ENCODE measurements at places on chromosomes 3 and 15.

- DNase-seq: no peak
Observed at GRCh38 chr3:67044955-67045354, 46.8 kb downstream of the KBTBD8 start.

DNA sequence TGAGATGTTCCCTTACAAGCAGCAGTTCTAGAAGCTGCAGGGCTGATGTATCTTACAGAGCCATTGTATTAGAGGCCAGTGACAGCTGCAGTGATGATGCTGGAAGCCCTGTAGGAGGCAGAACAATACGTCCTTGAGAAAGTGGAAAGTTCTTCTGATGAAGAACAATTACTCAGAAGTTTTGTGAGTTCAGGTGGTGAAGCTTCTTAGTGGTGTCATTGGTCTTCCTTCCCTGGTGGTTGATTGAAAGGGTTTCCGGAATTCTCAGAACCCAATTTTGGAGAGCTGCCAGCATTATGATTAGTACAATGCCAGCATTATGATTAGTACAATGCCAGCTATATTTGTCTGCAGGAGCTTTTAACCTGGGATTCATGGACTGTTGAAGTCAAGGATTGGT, 356.4 kb downstream of the MFSD1 start:
- no peak for DNase-seq

DNA sequence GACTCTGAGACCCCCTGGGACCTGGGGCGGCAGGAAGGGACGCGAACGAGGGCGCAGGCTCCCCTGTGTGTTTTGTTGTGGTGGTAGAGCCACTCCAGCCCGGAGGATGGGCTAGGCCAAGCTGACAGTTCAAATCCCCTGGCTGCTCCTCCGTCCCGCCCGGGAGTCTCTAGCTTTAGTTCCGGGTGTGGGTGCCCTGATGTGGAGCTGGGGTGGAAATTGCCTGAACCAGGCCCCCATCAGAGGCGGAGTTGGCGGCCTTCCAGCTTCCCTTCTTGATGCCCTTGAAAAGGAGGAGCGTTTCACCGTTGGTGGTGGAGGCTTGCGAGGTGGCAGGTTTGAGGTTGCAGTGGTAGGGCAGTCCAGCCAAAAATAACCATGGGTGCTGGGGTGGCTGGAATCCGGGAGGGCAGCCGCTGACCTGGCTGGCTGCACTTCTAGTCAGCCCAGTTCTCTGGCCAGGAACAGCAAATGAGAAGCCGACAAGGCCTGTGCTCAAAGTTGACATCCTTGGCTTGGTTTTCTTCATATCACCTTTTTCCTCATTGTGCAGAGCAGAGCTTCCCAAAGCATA, 817 bp downstream of the CLK3 start:
- peak; percentile 65 for DNase-seq

- DNase-seq: no peak
Observed at GRCh38 chr15:33411596-33412540, 101.1 kb downstream of the RYR3 start.

GRCh38 chr3:106750092-106750491, 627.1 kb upstream of the CCDC54 start:
- DNase-seq: no peak

DNA sequence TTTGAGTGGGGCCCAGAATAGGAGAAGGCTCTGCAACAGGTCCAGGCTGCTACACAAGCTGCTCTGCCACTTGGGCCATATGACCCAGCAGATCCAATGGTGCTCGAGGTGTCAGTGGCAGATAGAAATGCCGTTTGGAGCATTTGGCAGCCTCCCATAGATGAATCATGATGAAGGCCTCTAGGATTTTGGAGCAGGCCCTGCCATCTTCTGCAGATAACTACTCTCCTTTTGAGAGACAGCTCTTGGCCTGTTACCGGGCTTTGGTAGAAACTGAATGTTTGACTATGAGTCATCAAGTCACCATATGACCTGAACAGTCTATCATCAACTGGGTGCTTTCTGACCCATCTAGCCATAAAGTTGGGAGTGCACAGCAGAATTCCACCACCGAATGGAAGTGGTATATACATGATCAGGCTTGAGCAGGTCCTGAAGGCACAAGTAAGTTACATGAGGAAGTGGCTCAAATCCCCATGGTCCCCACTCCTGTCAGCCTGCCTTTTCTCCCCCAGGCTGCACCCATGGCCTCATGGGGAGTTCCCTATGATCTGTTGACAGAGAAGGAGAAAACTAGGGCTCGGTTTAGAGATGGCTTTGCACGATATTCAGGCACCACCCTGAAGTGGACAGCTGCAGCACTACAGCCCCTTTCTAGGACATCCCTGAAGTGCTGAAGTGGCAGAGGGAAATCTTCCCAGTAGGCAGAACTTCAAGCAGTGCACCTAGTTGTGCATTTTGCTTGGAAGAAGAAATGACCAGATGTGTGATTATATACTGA, 971.4 kb downstream of the MCTP2 start:
- no peak for DNase-seq

- DNase-seq: no peak
Observed at GRCh38 chr3:30659270-30660130, 53.1 kb downstream of the TGFBR2 start.

- DNase-seq: peak; percentile 96
Observed at GRCh38 chr3:112858410-112859069, 11.9 kb upstream of the CD200R1L start.

DNA sequence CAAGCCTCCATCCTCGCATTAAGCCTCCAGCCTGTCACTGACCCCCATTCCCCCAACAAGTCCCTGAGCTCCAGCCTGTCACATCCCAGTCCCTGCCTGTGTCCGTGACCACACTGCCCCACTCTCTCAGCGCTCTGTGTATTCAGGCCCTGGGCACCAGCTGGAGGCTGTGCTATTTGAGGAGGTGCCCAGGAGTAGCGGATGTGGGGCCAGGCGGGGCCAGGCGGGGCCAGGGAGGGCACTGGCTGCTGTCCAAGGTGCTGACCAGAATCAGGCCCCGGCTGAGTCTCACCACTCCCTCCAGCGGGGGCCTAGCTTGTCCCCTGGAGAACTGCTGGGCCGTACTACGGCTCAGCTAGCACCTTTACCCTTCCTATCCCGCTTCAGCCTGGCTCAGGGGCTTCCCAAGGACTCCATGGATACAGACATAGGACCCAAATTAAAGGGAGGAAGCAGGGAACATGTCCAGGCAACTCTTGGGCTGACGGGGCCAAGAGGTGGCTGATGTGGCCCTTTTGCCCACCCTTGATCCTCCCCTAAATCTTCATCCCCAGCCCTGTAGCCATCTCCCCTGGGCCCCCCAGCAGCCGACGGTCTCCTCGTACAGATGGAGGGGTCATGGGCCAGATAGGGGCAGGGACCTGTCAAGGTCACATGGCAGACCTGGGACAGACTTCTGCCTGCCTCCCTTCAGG, 1.1 kb downstream of the HHATL start:
- DNase-seq: peak; percentile 39

- no peak for DNase-seq
Observed at GRCh38 chr3:53693451-53693850, 152.8 kb downstream of the CHDH start.

DNA sequence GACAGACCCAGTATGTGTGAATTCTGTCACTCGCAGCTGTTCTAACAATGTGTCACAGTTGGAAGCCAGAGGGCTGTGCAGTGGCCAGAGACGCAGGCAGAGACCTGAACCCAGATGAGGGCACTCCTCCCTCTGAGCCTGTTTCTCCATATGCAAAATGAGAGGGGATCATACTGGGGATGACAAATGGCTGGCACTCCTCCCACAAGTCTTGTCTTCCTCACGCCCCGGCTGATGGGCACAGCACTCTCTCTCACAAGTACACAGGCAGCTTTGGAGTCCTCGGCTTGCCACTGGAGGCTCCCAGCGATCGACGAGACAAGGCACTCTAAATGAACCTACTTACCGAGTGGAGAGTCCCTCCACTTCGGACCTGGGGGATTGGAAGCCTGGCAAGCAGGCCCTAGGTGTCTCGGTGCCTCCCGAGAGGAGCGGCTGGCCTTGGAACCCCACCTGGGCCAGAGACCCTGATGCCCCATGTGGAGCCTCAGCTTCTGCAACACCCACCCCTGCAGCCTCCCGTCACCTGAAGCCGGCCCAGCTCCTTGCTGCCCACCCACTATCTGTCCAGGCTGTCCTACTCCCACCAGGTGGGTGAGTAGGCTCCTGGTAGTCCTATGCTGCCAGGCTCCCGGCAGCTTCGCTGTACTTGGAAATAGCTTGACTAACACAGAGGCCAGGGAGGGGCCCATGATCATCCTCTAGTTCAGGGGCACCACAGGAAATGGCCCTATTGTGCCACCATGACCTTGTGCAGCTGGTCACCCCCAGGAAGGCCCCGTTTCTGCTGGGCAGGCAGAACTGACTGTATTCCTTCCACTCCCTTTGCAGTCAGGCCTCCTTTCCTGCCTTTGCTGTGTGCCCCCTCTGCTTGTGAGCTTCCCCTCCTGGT, 65.0 kb upstream of the IQSEC1 start:
- DNase-seq: no peak

DNA sequence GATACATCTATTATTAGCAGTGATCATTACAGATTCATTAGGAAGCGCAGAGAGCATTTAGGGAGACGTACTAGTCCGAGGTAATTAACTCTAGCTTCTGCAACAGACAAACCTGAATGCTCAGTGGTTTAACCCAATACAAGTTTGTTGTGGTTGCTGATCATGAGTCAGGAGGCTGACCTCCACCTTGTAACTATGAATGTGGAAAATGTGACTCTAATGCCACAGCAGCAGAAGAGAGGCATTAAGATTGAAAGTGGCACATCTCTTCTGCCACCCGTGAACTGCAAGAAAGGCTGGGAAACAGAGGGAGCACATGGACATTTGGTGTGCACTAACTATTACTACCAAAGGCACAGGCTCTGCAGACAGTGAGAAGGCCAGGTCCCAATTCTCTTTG, 71.2 kb upstream of the C3orf80 start:
- DNase-seq: no peak

GRCh38 chr3:156509189-156510174, 45.4 kb downstream of the SSR3 start:
- peak; percentile 68 for DNase-seq

DNA sequence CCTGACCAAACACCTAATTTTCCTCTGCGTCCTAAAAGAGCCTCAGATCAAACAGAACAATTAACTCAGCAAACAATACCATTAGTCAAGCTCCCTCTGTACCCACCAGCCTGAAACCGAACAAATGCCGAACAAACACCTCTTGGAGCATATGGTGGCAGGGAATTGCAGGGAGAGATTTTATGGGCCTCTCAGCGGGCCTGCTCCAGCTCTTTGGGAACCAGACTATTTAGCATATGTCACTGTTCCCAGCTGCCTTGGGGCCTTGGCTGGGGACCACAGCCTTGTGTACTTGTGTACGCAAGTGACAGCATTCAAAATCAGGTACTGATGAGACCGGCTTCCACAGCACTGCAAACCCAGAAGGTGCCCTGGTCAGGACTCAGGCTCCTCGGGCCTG, 388.8 kb upstream of the PPP2R3A start:
- DNase-seq: no peak

DNA sequence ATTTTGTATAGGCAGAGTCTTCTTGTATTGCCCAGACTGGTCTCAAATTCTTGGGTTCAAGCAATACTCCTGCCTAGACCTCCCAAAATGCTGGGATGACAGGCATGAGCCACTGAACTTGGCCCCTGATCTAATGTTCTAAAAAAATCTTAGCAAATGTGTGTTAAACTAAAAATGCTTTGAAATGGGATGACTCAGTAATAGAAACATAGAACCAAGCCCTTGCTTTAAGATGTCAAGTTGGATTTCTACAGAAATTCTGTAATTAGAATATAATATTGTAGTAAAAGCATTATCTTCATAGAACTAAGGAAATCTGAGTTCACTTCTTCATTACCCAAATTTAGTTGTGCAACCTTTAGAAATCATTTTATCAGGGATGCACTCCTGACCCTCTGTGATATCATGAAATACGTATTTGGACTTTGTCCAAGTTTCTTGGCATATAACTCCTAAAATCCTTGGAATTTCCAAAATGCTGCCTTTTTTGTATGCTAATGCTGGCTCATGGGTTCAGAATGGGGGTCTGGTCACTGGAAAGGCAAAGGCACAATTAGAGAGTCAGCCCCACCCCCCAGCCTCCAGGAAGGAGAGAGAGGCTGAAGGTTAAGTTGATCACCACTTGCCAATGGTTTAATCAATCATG, 217.3 kb downstream of the TP63 start:
- no peak for DNase-seq

DNA sequence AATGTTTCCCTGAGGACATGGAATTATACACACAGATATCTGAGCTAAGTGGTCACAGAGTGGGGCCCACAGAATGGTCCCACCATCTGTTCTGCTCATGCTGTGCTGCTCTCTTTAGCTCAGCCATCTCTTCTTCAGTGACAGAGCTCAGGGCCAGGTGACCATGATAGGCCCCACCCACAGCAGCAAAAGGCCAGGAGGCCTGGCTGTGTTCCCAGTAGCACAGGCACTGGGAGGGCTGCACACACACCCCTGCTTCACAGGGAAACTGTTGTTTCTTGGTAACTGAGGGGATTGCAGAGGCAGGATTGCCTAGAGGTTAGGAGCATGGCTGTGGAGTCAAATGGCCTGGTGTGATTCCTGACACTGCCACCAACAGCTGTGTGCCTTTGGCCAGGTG, 4.8 kb upstream of the FBXW12 start:
- no peak for DNase-seq

GRCh38 chr3:193641440-193641775, 48.4 kb downstream of the OPA1 start:
- DNase-seq: no peak

DNA sequence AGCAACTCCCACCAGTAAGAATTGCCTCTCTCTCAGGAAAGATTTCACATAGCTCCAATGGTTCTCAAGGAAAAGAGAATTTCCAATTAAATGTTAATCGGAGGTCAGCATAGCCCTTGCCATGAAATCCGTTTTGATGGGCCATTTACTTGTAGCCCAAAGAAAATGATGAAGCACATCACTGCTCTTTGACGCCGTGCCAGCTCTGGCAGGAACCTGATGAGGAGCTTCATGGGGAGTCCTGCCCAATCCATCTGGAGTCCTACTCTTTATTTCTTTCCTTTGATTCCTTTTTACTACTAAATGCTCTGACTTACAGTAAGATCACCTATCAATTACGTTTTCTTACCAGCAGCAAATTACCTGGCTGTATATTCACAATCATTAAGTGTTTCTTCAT, 84.7 kb downstream of the FGF12 start:
- DNase-seq: no peak

DNA sequence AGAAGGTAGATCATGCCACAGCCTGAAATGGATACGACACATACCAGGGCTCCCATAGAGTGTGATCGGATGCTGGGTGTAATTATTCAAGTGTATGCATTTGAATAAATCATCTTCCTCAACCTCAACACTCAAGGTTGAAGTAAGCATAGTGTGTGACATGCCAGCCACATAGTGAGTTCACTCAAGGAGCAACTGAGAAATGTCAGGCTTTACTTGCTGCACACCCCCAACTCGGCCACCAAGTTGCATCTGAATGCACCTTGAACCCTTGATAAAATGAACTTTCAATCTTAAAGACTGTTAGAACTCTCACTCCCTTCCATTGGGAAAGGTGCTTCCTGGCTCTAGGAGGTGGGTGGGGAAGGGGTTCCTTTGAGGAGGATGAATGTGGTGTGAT, 121.3 kb downstream of the GHSR start:
- no peak for DNase-seq
